ENCODE measurements at places on chromosomes 12 and 14.

- no peak for DNase-seq
Measured at GRCh38 chr12:108879615-108880254, at the start of gene DAO. Gene DAO (plus strand): TSS chr12:108880092. CDS start chr12:108885007, 4,915 bp downstream.

- DNase-seq: no peak
Measured at GRCh38 chr12:1984759-1985158, 19.5 kb downstream of the DCP1B start.

DNA sequence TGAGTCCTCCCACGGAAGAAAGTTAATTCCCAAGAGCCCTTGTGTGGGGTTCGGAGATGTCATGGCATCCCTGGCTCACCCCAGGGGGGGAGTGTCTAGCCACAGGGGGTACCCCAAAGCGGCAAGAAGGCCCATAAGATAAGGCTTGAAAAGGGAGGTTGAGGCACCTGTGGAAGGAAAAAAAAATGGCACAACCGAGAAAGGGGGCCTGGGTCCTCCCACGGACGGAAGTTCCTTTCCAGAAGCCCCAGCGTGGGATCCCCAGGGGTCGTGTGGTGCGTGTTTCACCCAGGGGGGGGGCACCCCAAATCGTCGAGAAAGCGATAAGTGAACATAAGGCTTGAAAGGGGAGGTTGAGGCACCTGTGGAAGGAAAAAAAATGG is 266.7 kb downstream of the ALG10 start:
- DNase-seq: no peak

- no peak for DNase-seq
Measured at GRCh38 chr14:100788942-100789341, 37.0 kb upstream of the MEG3 start.

- DNase-seq: no peak
Measured at GRCh38 chr14:100038065-100038464, 27.2 kb upstream of the EVL start.

- DNase-seq: no peak
Measured at GRCh38 chr14:22505697-22506377, 83.2 kb downstream of the DAD1 start.

- no peak for DNase-seq
Measured at GRCh38 chr12:32508626-32509025, 109.3 kb downstream of the FGD4 start.

GRCh38 chr12:64036414-64036813 is 185.7 kb downstream of the KICS2 start:
- no peak for DNase-seq

DNA sequence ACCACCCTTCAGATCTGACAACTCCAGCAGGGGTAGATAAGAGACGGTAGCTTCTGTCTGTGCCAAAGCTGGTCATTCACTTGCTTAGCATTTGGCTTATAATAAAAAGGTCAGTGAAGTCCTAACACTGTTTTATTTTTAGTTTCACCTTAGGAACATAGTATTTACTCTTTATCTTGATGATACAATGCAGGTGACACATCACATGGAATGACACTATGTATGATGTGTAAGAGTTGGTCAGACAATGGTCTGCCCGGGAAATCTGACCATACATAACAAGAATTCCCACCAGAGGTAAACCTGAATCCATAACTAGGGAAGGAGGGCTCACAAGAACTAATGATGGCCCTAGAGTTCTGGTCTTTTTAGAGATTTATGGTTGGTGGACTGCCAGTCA is 66.6 kb downstream of the IFNG start:
- DNase-seq: no peak

GRCh38 chr12:6764011-6764828 is 1.9 kb upstream of the PTMS start:
- DNase-seq: peak; percentile 90

DNA sequence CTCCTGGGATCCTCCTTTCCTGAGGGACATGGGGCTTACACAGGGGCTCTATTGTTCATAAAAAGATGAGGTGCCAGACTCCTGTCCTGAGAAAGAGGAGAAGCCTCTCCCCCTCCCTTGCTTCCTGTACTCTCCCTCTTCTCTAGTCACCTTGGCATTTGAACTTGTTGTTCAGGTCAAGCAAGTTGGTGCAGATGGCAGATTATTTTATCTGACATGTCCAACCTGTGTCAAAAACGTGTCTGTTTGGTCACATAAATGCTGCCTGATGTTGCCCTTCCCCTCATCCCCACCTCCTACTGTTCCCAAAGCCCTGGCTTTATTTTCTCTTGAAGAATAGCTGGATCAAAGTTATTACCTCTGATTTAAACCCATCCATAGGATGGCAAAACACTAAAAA is 154.8 kb downstream of the TMX1 start:
- no peak for DNase-seq

- DNase-seq: peak; percentile 25
Measured at GRCh38 chr12:111413442-111414086, 7.8 kb downstream of the SH2B3 start.

GRCh38 chr12:131018019-131018620 is 64.4 kb downstream of the ADGRD1 start:
- DNase-seq: no peak

DNA sequence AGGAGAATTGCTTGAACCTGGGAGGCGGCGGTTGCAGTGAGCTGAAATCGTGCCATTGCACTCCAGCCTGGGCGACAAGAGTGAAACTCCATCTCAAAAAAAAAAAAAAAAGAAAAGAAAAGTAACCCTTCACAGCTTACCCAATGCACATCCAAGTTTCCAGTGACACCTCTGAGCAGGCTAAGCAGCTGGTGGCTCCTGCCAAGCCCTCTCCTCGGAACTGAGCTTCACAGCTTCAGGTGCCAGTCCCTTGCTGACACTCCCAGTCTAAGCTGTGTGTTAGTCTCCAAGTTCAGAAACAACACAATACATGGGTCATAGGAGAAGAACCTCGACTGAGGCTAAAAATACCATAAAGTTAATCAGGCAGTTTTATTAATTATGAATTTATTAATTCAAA is 7.9 kb downstream of the CD9 start:
- DNase-seq: no peak

DNA sequence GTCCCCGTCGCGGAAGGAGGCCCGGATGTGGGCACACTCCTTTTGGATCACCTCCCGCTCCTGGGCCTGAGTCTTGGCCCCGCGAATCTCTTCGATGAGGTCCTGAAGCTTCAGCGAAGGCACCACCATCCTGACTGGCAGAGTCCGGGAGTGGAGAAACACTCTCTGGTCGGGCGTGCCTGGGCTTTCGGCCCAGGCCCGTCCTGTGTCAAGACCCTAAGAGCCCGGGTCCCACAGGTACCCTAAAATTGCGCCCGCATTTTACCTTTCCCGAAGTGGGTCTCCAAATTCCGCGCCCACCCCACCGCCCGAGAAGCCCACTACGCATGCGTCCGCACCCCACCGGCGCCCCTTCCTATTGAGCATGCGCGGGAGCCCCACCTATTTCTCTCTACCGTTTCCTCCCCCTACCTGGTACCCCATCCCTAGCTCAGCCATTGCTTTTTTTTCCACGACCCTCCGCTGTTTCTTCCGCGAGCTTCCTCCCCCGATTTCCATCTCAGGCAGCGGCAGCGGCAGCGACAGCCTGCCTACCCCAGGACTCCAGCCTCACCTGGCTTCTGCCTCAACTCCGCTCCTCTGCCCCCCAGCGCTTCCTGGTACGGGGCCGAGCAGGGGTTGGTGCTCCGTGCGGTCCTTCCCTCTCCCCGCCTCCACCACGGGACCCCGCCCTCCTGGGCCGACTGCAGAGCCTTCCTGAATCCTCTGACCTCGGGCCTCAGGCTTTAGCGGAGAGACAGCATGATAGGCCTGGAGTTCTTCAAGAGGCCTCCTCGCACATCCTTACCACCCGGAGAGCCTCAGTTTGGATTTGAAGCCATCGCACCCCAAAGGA is at the start of gene AP1G2:
AP1G2 (minus strand) TSS at position 606 of the 835 bp plus-strand sequence; CDS start at position 129, 477 bp downstream.
- DNase-seq: peak; percentile 88

DNA sequence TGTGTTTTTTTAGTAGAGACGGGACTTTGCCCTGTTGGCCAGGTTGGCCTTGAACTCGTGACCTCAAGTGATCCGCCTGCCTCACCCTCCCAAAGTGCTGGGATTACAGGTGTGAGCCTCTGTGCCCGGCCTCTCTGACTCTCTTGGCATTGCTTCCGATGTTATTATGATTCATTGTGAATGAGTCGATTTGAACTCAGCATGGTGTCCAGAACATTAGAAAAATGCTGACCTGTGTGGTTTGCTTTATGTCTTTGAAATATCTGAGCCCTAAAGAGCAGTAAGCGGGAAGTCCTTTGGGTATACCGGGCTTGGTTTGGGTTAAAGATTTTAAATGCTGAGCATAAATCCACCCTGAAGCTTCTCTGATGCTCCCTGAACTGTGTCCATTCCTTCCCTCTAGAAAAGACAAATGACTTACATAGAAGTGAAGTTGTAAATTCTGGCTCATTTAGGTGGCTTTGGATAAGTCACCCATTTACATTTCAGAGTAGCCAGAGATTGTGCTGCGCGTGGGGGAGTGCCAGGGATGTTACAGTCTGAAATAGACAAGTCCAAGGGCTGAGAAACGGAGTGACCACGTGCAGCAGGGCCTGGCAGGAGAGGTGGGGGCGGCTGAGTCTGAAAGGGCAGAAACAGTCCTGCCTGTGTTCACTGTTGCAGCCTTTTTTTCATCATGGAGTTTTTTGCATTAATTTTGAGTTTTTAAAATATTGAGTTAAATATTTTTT is 39.6 kb downstream of the SLC15A4 start:
- DNase-seq: no peak

- DNase-seq: peak; percentile 70
Measured at GRCh38 chr12:69415471-69416275, 54.5 kb upstream of the FRS2 start.

DNA sequence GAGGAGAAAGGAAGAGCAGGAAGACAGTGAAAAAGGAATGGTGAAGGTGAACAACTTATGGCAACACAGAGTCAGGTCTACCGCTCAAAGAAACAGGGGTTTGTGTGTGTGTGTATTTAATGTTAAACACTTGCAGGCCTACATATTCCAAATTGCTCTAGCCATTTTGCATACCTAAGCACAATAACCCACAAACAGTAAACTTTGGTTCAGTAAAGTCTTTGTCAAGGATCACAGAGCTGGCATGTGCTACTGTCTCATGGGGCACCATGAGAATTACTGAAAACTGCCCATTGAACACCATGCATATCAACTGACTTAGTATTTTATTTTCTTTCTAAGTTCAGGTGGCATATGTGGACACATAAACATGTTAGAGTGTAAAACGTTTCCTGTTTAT is 163.6 kb downstream of the MDGA2 start:
- no peak for DNase-seq

- DNase-seq: no peak
Measured at GRCh38 chr14:53875324-53875897, 81.2 kb downstream of the BMP4 start.

GRCh38 chr12:29730481-29730880 is 53.3 kb downstream of the TMTC1 start:
- no peak for DNase-seq

GRCh38 chr12:93154753-93155480 is 222.8 kb upstream of the NUDT4 start:
- DNase-seq: no peak

- DNase-seq: no peak
Measured at GRCh38 chr12:1435456-1435855, 158.9 kb downstream of the FBXL14 start.

GRCh38 chr14:88348546-88348945 is 25.5 kb upstream of the KCNK10 start:
- no peak for DNase-seq

- DNase-seq: peak; percentile 83
Measured at GRCh38 chr12:49098035-49098451, 3.4 kb upstream of the DHH start.

GRCh38 chr14:35331605-35332516 is 39.7 kb downstream of the PSMA6 start:
- peak; percentile 21 for DNase-seq

- DNase-seq: no peak
Measured at GRCh38 chr14:67892466-67893100, 73.0 kb downstream of the RAD51B start.

DNA sequence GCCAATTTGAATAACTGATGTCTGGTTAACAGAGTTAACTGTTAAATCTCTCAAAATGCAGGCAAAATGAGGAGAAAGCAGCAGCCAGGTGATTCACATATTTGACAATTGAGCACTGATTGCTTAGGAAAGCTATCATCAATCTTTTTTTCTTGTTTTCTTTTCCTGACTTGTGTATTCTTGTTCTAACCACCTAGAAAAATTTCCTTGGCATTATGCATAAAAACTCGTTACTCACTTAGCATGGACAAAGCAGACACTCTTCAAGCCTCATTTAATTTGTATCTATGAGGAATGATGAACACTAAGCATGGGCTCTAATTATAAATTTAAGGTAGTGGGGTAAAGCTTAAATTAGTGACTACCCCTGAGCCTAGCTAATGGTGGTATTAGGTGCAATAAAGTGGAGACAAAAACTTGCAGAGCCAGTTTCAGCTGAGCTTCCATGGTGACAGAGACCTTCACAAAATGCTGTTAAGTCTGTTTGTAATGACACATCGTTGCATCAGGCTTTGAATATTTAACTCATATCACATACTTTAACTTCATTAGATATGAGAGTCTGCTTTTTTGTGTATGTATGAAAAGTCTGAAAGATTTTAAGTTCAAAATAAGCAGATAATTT is 52.0 kb downstream of the RASSF9 start:
- DNase-seq: no peak

DNA sequence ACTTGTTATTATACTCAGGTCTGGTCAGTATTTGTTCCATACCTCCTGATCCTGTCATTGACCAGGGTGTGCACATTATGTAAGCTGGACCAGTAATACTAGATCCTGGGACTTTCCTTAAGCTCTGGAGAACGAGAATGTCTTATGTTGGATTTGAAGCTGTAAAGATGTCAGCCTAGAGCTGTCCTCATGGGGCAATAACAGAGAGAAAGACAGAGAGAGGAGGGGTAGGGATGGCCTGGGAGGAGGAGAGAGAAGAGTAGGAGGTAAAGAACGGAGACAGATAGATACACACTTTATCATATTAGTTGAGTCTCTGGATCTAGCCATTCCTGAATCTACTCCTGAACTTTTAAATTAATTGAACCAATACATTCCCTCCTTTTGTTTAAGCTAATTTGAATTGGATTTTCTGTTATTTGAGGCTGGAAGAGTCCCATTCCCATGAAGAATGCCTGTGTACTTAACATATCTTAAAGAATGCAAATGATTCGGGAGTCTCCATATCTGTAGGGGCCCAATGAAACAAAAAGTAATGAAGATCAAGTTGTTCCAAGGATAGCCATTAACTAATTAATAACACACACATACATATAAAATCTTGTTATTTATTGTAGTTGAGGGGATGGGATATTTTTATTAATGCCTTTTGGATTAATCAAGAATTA is 55.9 kb downstream of the PLEKHA5 start:
- no peak for DNase-seq

- peak; percentile 74 for DNase-seq
Measured at GRCh38 chr14:104865631-104866441, 768 bp downstream of the CEP170B start.

GRCh38 chr12:42217656-42218055 is 20.4 kb downstream of the YAF2 start:
- no peak for DNase-seq
